ENCODE measurements at places on chromosomes 1 and 21.
A peak's percentile ranks its signal among the peaks of the same experiment; 100 is the strongest.

- H3K27me3 ChIP-seq, result no peaks in the 10 kb centered on the region
- H3K4me1 ChIP-seq, result peaks cover 48% of the 10 kb centered on the region
- DNase-seq, result no peak
Observed at GRCh38 chr1:207025146-207025880, 7.2 kb downstream of the C1orf116 start.

DNA sequence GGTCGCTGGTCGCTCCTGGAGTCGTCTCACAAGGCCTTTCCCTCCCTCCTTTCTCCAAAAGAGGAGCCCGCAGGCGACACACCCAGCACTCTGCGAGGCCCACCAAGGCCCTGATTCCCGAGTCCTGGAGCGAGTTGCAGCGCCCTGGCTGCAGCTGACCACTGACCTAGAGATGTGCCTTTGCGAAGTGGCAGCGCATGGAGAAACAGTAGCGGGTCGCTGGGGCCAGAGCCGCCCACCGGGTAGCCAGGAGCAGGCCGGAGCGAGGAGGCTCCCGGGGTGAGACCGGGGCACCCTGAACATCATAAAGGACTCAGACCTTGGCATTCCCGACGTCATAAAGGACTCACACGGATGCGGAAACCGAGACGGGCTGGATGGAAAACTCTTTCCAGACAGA lies 10.3 kb upstream of the NBPF11 start:
- DNase-seq, result no peak
- H3K27ac ChIP-seq, result no peak overlapping the region
- no peaks in the 10 kb centered on the region for H3K4me1 ChIP-seq
- no peak overlapping the region for H3K4me3 ChIP-seq
- no peaks in the 10 kb centered on the region for H3K36me3 ChIP-seq

- no peak overlapping the region for H3K27ac ChIP-seq
- no peak overlapping the region for H3K4me3 ChIP-seq
- DNase-seq, result no peak
- no peaks in the 10 kb centered on the region for H3K36me3 ChIP-seq
- no peaks in the 10 kb centered on the region for H3K4me1 ChIP-seq
Observed at GRCh38 chr1:5886140-5886483, 106.1 kb downstream of the NPHP4 start.

DNA sequence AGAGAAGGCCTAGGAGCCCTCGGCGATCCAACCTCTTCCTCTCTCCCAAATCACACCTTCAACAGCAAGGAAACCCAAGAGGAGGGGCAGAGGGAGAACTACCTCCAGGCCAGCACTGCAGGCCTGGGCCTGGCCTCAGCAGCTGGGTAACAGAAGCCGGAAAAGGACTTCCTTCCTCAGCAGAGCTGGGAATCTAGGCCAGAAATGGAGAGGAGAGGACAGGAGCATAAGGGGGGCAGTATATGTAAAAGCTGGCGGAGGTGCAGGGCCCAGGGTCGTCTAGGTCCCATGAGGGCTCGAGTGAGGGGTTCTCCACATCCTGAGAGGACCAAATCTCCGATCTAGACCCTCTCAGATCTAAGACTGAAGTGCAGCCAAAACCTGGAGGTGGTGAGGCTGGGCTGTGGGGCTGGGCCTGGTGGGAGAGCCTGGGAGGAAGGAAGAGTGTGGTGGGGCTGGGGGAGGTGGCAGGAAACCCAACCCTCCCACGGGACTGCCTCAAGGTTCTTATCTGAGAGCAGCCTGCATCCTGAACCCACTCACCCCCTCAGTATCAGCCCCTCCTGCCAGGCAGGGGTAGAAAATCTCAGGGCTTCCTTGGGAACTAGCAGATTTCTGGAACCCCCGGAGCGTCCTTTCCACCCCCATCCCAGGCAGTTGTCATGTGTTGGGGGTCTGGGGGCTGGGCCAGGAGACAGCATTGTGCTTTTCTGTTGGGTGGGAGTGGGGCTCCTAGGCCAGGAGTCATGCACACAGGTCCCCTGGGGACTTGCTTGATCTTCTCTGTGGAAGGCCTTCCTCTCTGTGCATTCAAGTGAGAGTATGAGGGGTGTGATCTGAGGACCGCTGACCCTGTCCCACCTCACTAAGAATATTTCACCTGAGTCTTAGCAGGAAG lies 33.0 kb downstream of the PIK3C2B start:
- no peak for DNase-seq
- H3K4me3 ChIP-seq, result no peak overlapping the region
- H3K4me1 ChIP-seq, result peaks cover 32% of the 10 kb centered on the region
- no peaks in the 10 kb centered on the region for H3K36me3 ChIP-seq

GRCh38 chr21:34693192-34693810 lies 24.5 kb downstream of the CLIC6 start:
- no peak overlapping the region for H3K27ac ChIP-seq
- no peaks in the 10 kb centered on the region for H3K27me3 ChIP-seq
- no peak for DNase-seq
- H3K36me3 ChIP-seq, result no peaks in the 10 kb centered on the region
- no peak overlapping the region for H3K4me3 ChIP-seq
- H3K4me1 ChIP-seq, result peaks cover 4% of the 10 kb centered on the region

GRCh38 chr1:66809736-66810326 lies 8.8 kb upstream of the INSL5 start:
- no peaks in the 10 kb centered on the region for H3K36me3 ChIP-seq
- H3K27ac ChIP-seq, result no peak overlapping the region
- H3K27me3 ChIP-seq, result no peaks in the 10 kb centered on the region
- DNase-seq, result no peak

- no peak overlapping the region for H3K27ac ChIP-seq
- H3K36me3 ChIP-seq, result no peaks in the 10 kb centered on the region
- no peak overlapping the region for H3K4me3 ChIP-seq
- no peak for DNase-seq
- no peaks in the 10 kb centered on the region for H3K27me3 ChIP-seq
- H3K4me1 ChIP-seq, result no peaks in the 10 kb centered on the region
Observed at GRCh38 chr1:115251856-115252255, 86.2 kb downstream of the NGF start.

DNA sequence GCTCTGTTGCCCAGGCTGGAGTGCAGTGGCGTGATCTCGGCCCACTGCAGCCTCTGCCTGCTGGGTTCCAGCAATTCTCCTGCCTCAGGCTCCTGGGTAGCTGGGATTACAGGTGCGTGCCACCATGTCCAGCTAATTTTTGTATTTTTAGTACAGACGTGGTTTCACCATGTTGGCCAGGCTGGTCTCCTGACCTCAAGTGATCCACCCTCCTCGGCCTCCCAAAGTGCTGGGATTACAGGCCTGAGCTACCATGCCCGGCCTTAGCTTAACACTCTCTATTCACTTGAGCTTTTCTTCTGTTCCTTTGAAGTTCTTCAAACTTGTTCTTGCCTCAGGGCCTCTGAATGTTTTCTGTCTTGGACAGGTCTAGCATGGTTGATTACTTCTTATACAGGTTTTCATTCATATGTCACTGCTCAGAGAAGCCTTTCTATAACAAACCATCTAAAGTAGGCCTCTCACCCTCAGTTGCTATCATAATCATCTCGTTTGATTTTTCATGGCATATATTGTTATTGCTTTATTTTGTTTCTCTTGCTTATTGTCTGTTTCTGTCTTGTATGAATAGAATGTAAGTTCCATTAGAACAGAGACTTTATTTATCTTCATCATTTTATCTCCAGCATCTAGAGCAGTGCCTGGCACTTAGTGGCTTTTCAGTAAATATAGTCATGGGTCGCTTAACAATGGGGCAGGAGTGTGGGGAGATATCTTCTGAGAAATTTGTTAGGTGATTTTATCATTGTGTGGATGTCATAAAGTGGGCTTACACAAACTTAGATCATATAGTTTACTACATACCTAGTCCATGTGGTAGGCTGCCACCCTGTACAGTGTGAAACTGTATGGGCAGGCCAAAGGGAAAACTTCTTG lies 12.1 kb downstream of the OSBPL9 start:
- no peak overlapping the region for H3K4me3 ChIP-seq
- no peaks in the 10 kb centered on the region for H3K36me3 ChIP-seq
- no peak overlapping the region for H3K27ac ChIP-seq

- no peaks in the 10 kb centered on the region for H3K36me3 ChIP-seq
- DNase-seq, result no peak
- H3K27ac ChIP-seq, result no peak overlapping the region
- H3K4me1 ChIP-seq, result no peaks in the 10 kb centered on the region
Observed at GRCh38 chr1:242613266-242613815, 88.8 kb upstream of the PLD5 start.

DNA sequence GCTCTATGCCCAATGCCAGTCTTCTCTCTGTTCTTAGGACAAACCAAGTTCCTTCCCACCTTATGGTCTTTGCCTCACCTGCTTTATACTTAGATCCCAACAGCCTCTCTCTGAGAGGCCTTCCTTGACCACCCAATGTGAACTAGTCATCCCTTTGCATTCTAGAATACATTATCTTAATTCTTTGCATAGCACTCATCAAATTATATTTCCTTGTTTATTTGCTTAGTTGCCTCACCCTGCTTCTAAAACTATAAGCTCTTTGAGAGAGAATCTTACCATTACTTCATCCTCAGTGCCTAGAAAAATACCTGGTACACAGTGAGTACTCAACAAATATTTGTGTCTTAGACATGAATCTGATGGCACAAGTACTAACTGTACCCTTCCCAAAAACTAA lies 8.0 kb downstream of the PIGP start:
- no peaks in the 10 kb centered on the region for H3K27me3 ChIP-seq
- H3K27ac ChIP-seq, result no peak overlapping the region
- H3K4me1 ChIP-seq, result peaks cover 10% of the 10 kb centered on the region

DNA sequence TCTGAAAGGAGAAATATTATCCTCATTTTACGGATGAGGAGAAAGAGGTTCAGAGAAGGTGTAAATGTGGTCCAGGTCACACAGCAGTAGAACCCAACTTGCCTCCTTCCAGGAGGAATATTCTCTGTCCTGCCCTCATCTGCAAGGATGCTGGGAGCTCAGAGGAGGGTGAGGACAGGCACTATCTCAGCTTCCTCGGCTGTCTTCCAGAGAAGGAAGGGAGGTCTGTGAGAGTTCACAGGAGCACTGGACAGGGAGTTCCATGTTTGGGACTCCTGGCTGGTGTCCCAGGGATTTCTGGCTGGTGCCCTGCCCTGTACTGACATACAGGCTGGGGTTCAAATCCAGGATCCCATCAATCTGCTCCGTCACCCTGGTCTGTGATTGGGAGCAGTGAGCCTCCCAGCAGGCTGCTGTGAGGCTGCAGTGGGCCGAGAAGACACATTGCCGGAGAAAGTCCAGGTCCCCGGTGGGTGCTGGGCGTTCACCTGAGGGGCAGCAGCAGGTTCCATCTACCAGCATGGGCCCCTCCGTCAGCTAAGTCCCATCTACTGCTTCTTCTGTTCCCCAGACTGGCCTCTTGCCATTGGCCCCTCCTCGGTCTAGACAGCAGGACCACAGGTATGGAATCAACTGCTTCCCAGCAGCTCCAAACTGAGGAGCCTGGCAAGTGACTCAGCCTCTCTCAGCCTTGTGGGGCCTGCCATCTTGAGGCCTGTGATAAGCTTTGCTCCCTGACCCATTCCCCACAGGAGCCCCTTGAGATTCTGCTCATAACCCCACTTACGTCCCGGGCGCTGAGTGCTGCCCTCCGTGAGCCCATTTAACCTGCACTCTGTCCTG lies 8.5 kb upstream of the BSND start:
- no peak for DNase-seq
- H3K27me3 ChIP-seq, result no peaks in the 10 kb centered on the region
- H3K27ac ChIP-seq, result no peak overlapping the region
- no peaks in the 10 kb centered on the region for H3K4me1 ChIP-seq

GRCh38 chr1:238119861-238120260 lies 229.1 kb upstream of the ZP4 start:
- no peak overlapping the region for H3K27ac ChIP-seq
- H3K4me3 ChIP-seq, result no peak overlapping the region
- H3K27me3 ChIP-seq, result no peaks in the 10 kb centered on the region

GRCh38 chr1:23868557-23869016 lies 497 bp upstream of the FUCA1 start:
- H3K27ac ChIP-seq, result peak overlapping the region; percentile 70
- peak overlapping the region; percentile 91 for H3K4me3 ChIP-seq
- no peak for DNase-seq

DNA sequence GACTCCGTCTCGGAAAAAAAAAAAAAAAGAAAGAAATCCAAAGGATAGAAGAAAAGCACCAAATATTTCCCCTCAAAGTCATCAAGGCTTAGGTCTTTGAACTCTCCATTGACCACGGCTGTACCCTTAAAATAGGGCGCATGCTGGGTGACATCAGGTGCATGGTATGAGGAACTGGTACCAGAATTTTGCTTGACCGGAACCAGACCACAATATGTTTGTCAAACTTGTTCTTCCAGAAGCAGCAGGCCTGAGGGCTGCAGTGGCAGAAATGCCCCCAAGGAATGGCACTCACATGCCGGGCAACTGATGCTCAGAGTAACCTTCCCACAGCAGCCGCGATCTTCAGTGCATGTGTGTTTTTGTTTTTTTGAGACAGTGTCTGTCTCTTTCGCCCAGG lies 21.0 kb downstream of the RCC1 start:
- no peak overlapping the region for H3K27ac ChIP-seq
- no peak for DNase-seq
- no peak overlapping the region for H3K4me3 ChIP-seq
- no peaks in the 10 kb centered on the region for H3K27me3 ChIP-seq
- H3K4me1 ChIP-seq, result no peaks in the 10 kb centered on the region
- peaks cover 3% of the 10 kb centered on the region for H3K36me3 ChIP-seq

- peak overlapping the region; percentile 5 for H3K4me3 ChIP-seq
- DNase-seq, result no peak
- H3K27ac ChIP-seq, result peak overlapping the region; percentile 88
- no peaks in the 10 kb centered on the region for H3K27me3 ChIP-seq
Observed at GRCh38 chr1:12185918-12186678, 19.3 kb downstream of the TNFRSF1B start.

GRCh38 chr1:42359466-42359865 lies 21.1 kb upstream of the RIMKLA start:
- H3K4me3 ChIP-seq, result no peak overlapping the region
- no peaks in the 10 kb centered on the region for H3K36me3 ChIP-seq
- no peaks in the 10 kb centered on the region for H3K27me3 ChIP-seq
- no peak for DNase-seq
- H3K4me1 ChIP-seq, result no peaks in the 10 kb centered on the region

DNA sequence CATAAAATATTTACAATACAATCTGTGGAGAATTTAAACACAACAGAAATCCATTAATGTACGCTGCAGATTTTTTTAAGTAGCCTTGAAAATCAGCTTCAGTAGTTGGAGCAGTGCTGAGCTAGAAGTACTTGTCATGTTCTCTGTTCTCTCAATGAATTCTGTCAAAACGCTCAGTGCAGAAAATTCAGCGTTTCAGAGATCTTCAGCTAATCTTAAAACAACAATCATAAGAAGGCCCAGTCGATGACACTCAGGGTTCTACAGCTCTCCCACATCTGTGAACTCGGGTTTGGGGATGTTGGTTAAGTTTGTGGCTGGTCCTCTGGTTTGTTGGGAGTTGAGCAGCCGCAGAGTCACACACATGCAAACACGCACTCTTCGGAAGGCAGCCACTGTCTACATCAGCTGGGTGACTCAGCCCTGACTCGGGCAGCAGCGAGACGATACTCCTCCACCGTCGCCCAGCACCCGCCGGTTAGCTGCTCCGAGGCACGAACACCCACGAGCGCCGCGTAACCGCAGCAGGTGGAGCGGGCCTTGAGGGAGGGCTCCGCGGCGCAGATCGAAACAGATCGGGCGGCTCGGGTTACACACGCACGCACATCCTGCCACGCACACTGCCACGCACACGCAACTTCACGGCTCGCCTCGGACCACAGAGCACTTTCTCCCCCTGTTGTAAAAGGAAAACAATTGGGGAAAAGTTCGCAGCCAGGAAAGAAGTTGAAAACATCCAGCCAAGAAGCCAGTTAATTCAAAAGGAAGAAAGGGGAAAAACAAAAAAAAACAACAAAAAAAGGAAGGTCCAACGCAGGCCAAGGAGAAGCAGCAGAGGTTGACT lies 161.2 kb downstream of the RUNX1 start:
- H3K27ac ChIP-seq, result peak overlapping the region; percentile 90
- H3K4me3 ChIP-seq, result peak overlapping the region; percentile 64
- peaks cover 23% of the 10 kb centered on the region for H3K4me1 ChIP-seq
- no peaks in the 10 kb centered on the region for H3K27me3 ChIP-seq
- no peaks in the 10 kb centered on the region for H3K36me3 ChIP-seq

All from vagina (tissue), 2 donors.